Activated CD4-positive, alpha-beta T cell treated with anti-CD3 and anti-CD28 coated beads, Interleukin-2, amount 50 U/mL, for 48 hours (primary cell): ENCODE measurements at places on chromosomes 5 and 9.

- DNase-seq = no peak
These were observed 62.0 kb upstream of the UNC5A start for GRCh38 chr5:176748073-176748966.

DNA sequence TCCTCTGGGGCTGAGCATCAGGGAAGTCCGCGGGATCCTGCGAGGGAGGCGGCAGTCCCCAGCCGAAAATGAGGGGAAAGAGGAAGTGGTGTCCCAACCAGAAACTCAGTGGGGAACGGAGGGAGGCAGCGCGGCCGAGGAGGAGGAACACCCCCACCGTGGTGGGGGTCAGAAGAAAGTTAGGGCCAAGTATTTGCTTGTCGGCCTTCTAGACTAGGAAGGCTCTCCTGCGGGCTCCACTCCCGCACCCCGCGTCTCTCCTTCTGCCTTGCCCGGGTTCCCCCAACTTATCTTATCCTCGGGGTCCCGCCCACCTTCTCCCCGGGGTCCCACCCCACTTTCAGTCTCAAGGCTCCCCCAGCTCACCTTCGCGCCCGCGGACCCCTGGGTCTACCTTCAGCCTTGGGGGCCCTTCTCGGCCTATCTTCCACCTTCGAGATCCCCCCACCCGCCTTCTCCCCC lies 557 bp upstream of the PHF2 start:
- peak; percentile 61 for DNase-seq

DNA sequence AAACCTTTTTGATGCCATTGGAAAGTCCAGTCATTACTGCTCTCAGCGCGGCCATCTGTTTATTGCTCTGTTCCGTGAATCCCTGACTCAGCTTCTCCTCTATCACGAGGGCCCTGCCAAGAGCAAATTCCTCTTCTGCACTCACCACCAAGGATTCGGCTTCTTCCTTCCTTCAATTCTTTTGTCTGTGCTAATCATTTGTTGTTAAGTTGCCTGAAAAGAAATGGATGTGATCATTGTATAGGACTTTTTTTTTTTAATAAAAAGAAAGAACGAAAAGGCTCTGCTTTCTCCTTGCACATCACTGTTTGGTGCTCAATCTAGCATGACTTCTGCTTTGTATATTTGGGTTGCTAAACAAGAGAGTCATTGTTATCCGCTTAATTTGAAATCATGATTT lies 128.7 kb upstream of the PIK3R1 start:
- DNase-seq = no peak

DNA sequence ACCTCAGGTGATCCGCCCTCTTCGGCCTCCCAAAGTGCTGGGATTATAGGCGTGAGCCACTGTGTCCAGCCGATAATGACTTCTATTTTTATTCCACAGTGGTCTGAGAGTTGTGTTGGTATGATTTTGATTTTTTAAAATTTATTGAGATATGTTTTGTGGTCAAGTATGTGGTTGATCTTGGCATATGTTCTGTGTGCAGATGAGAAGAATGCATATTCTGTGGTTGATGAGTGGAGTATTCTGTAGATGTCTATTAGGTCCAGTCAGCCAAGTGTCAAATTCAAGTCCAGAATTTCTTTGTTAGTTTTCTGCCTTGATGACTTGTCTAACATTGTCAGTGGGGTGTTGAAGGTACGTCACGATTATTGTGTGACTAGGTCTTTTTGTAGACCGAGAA lies 338.2 kb upstream of the TARS1 start:
- DNase-seq = no peak

- DNase-seq = no peak
These were observed 64.3 kb upstream of the NAA35 start for GRCh38 chr9:85876628-85877027.

DNA sequence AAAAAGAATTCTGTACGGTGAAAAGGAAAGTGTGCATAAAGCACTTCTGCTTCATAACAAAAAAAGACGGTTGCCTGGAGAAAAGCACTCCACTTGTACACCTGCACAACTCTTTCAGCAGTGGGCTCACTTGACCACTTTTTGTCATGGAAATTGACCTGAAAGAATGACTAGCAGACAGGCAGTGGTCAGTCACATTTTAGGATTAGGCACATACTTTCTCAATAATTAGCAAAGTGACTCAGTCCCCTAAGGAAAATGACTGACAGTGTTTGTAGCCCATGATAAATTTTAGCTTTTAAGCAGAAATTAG lies 169.3 kb downstream of the FANCC start:
- no peak for DNase-seq

GRCh38 chr9:124558777-124559470 lies 51.7 kb upstream of the NR5A1 start:
- no peak for DNase-seq

- no peak for DNase-seq
These were observed 2.6 kb upstream of the CCL27 start for GRCh38 chr9:34665067-34665380.

- DNase-seq = no peak
These were observed 413.3 kb upstream of the POU5F2 start for GRCh38 chr5:94154672-94155071.

DNA sequence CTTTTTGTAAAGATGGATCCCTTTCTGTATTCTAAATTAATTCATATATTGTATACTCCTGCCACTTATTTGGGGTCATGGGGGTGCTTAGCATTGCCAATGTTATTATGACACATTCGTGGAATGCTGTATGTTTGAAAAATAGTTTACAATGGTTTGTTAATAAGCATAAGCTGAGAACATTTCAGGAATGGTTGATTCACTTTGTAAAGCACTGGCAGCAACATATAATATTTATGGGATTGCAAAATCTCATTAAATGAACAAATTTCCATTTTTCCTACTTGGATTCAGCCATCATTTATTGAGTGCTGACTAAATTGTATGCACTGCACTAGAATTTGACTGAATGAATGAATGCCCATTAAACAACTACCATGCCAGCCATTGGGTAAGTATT lies 215.2 kb upstream of the KLF4 start:
- no peak for DNase-seq

DNA sequence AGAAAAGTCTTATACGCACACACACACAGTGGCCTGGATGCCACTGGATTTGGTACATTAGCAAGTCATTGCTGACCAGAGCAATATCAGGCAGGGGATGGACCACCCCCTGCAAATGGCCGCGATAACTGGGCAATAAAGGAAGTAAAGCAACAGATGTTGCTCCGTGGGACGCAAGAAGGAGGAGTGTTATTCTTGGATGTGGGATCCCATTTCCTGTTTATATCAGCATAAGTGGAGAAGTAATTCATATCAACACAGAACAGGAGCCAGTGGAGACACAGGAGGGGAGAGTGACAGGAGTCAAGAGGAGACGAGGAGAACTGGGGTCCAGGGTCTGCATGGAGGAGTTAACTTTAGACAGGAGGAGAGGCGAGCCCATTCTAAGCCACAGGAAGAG lies 18.4 kb downstream of the RUFY1 start:
- DNase-seq = no peak

GRCh38 chr9:132423503-132423902 lies 13.5 kb downstream of the CFAP77 start:
- DNase-seq = no peak

- no peak for DNase-seq
These were observed 53.5 kb upstream of the EPB41L4A start for GRCh38 chr5:112472614-112473013.

DNA sequence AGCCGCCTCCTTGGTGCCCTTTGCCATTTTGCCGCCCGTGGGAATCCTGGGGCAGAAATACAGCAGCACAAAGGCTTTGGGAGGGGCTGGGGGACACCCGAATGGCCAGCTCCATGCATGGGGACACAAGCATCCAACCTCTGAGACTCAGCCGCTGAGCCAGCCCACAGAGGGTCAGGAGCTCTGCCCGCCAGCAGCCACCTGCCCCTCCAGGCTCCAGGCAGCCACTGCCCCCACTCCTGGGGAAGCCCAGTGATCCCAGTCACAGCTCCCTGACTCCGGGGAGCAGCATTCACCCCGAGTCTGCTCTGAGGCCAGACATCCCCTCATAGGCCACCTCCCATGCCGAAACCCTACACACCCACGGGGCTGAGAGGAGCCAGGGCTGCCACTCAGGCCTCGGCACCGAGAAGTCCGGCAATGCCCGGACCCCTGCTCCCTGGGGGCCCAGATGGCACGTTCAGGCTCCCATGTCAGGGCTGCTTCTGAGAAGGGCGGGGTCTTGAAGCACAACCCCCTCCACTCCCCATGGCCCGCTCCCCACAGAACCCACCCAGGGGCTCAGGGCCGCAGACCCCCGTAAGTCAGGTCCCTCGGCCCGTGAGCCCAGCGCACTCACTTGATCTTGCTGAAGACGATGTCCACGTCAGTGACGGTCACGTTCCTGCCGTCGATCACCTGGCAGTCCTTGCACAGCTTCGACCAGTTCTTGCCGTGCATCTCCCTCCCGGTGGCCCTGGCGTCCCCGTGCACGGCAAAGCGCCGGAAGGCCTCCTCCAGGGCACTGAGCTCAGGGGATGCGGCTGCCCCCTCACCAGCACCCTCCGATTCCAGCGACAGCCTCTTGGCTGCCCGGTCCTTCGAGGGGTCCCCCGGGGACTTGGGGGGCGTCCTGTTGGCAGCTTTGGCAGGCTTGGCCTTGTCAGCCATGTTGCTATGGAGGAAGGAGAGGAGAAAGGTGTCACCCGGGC lies 15.7 kb downstream of the TPPP start:
- no peak for DNase-seq

- DNase-seq = no peak
These were observed 364.7 kb upstream of the IRX1 start for GRCh38 chr5:3230941-3231340.

- DNase-seq = no peak
These were observed 49.1 kb downstream of the GNA14 start for GRCh38 chr9:77598991-77599390.

- no peak for DNase-seq
These were observed 153.5 kb upstream of the TNPO1 start for GRCh38 chr5:72662936-72663335.

DNA sequence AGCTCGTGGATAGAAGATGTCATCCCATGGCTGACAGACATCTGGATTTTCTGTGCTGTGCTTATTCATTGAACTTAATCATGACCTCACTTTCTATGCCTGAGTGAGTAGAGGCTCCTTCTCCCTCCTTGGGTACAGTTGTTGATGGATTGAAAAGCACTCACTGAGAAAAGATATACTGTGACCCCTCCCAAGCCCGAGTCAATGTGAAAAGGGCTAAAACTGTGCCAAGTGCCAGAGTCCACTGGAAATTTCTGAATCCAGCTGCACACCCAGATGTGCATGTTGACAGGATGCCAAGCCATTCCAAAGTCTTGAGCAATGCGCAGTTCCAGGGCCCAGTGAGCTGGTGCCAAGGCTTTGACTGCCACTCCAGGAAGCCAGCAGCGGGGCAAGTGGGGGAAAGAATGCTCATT lies 473.0 kb downstream of the NTRK2 start:
- DNase-seq = no peak

GRCh38 chr5:37495668-37496347 lies 116.7 kb downstream of the WDR70 start:
- DNase-seq = no peak

- peak; percentile 48 for DNase-seq
These were observed 25.9 kb upstream of the TESK1 start for GRCh38 chr9:35579130-35579529.

DNA sequence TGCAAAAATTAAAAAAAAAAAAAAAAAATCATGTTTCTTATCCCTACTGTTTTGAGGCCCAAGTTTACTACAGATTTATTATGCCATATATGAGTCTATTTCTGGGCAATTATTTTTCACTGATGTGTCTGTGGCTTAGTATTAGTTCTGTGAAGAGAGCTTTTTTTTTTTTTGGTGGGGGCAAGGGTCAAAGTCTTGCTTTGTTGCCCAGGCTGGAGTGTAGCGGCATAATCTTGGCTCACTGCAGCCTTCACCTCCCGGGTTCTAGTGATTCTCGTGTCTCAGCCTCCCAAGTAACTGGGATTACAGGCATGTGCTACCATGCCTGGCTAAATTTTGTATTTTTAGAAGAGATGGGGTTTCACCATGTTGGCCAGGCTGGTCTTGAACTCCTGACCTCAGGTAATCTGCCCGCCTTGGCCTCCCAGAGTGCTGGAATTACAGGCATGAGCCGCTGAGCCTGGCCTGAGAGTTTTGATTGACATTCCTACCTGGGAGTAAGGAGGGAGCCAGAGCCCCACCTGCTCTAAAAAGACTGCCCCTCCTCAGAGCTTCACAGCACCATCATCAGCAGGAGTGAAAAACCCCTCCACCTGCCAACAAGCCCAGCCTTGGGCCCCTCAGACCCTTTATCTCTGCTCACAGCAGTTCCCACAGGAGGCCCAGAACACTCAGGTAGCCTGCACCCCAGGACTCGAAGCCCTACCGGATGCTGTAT lies 36.1 kb upstream of the JADE2 start:
- no peak for DNase-seq

DNA sequence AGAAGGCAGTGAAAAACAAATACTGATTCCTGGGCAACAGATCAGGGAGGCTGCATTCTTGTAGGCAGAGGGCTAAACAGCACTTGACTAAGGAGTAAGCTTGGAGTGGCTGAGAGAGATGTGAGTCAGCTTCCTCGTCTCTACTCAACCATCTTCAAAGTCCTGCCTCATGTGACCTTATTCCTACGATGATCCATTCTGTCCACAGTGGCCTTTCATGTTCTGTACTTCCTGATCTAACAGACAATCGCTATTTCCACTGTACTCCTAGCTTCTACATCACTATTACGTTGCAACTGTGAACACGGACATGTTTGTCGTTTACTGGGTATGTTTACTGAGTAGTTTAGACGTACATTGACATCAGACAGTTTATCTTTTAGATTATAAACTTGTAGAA lies 365.4 kb downstream of the ARL15 start:
- DNase-seq = no peak

- peak; percentile 70 for DNase-seq
These were observed 69.3 kb upstream of the NIPAL4 start for GRCh38 chr5:157390551-157391297.

DNA sequence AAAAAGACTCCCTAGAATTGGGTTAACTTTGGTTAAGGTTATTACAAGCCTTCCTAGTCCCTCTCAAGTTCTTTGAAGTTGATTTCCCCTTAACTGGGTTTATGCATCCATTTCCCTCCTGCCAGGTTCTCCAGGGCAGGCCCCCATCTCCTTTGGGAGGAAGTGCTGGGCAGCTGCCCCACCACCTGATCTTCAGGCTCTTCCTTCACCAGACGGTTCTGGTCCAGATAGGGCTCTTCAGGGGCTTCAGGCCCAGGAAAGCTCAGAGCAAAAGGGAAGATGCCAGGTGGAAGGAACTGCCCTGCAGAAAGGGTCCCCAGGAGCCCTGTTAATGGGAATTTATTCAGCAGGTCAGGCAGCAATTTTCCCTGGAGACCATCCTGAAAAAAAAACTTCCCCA lies 2.1 kb downstream of the SMIM32 start:
- no peak for DNase-seq

DNA sequence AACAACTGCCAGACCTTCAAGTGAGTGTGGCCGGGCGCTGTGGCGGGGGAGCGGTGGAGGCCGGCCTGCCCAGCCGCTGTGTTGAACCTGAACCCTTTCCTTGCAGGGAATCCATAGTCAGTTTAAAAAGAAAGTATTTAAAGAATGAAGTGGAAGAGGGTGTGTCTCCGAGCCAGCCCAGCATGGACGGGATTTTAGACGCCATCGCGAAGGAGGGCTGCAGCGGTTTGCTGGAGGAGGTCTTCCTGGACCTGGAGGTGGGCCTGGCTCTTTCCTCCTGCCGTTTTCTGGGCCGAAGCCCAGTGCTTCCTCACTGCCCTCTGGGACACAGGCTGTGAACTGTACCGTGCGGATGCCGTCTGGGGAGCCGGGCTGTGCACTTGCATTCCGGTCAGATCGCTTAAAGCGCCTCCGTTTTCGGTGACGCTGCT lies 19.1 kb downstream of the EXOC3 start:
- no peak for DNase-seq
